Foreskin keratinocyte (primary cell): ENCODE measurements at places on chromosomes 1 and 21.

DNA sequence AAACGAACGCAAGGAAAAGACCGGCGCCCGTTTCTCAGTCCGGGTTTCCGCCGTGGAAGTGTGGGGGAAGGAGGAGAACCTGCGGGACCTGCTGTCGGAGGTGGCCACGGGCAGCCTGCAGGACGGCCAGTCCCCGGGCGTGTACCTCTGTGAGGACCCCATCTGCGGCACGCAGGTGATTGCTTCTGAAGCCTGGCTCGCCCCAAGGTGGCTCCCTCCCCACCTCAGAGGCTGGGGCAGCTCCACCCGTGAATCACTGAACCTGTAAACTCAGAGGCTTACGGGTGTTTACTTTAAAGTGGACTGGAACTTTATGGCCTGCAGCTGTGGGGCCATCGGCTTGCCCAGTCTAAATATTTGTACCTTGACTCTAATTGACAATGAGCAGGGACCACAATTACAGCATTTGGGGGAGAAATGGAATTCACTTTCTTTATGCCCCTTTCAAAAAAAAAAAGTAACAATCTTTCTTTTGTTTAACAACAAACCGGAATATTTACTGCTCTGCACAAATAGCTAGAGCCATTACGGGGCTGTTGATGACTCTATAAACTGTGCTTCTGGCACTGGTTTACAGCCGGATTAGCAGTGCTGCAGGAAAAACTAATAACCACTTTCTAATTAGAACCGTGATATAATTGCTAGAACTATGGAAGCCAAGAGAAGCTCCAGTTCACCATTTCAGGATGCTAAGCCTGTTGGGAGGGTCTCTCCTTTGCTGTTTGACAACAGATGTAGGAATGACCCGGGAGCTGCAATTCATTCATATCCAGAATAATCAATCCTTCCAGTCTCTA, 454.8 kb downstream of the KIF26B start:
- DNase-seq = no peak

DNA sequence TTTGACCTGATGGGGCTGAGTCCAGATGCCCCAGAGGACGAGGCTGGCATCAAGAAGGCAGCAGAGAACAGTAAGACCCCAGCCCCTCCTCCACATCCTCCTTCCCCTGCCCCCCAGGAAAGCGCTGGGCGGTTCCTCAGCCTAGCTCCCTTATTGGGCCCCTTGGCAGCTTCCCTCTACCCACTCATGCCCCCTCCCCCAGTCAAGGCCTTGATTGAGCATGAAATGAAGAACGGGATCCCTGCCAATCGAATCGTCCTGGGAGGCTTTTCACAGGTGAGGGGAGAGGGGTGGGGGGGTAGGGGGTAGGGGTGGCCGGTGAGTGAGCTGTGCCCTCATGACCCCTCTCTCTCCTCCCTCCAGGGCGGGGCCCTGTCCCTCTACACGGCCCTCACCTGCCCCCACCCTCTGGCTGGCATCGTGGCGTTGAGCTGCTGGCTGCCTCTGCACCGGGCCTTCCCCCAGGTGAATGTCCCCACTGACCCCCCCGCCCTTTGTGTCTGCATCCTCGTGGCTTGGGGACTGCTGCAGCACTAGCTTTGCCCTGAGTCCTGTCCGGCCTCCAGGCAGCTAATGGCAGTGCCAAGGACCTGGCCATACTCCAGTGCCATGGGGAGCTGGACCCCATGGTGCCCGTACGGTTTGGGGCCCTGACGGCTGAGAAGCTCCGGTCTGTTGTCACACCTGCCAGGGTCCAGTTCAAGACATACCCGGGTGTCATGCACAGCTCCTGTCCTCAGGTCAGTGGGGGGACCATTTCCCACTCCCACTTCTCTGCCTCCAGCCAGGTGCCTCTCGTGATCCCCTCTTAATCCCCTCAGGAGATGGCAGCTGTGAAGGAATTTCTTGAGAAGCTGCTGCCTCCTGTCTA, 3.2 kb downstream of the LYPLA2 start:
- DNase-seq = no peak

GRCh38 chr1:15900662-15901279, 53.3 kb downstream of the SPEN start:
- no peak for DNase-seq

DNA sequence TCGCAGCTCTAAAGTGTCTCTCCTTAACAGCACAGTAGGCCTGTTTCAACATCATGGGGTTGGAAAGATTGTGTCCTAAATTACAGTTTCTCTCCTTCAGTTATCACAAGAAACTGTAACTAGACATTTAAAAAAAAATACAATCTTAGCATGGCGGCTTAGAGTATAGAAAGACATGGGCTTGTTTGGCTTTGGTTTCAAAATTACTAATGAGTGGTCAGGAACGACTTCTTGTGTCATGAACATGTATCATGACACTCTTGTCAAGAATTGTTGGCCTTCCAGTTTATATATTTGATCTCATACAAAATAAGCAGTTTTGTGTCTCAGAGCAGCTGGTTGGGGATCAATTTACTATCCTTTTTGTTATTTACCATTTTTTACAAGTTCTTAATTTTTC, 2.1 kb downstream of the GJA8 start:
- DNase-seq = no peak

GRCh38 chr1:147647796-147648633, 22.3 kb downstream of the ACP6 start:
- no peak for DNase-seq

- no peak for DNase-seq
These were observed 442.6 kb upstream of the PRMT6 start for GRCh38 chr1:106613861-106614260.

DNA sequence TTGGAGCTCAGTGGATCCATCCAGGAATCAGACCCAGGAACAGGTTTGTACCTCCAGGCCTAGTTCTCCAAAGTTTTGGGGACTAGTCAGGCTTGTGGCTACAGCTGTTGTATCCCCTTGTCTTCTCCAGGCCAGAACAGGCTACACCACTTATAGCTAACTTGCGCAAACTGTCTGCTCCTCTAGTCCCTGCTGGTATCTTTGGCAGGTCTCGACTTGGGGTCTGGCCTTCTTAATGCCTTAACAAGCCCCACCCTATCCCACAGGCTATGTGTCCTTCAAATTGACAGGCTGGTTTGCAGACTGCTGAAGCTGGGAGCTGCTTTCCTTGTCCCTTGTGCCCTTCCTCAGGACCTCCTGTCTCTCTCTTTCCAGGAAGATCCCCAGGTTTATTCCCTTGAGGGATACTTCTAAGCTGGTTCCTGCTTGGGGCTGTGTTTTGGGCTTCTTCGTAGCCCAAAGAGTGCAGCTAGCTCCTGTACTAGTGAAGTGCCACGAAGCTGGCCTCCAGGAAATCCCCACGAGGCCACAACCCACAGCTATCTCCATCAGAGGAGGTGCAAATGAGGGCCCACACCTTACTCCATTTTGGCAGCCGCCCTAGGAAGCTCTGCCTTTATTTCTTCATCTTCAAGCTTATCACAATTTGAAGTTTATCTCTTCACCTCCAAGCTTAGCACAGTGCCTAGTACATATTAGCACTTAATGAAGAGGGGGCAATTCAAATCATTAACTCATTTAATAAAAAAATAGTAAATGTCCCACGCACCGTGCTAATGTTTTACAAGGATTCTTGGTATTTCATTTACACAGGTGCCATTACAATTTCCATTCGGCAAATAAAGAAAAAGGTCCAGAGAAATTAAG, 683 bp upstream of the DMAP1 start:
- DNase-seq = no peak

- DNase-seq = no peak
These were observed 113.6 kb upstream of the TIAM1 start for GRCh38 chr21:31457675-31458074.

DNA sequence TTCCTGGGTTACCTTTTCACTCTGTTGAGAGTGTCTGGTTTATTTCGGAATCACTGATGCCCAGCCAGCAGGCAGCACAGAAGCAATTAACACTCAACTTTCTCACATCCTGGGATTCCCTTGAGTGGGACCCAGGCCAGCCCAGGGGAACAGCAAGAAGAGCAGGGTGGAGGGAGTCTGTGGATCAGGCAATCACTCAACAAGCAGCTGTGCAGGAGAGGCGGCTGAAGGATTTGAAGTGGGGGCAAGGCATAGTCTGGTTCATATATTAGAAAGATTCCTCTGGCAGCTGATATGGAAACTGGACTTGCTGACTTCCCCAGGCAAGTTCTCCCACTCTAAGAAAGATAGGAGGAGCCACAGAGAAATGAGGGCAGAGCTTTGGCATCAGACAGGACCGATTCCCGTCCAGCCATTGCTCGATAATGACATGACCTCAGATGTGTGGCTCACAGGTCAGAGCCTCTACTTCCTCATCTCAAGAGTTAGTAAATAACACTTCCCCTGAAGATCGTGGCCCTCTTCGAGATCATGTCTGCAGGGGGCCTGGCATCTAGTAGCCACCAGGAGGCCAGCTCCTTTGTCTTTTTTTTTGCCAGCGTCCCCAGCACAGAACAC, 12.4 kb downstream of the EPHA8 start:
- no peak for DNase-seq

DNA sequence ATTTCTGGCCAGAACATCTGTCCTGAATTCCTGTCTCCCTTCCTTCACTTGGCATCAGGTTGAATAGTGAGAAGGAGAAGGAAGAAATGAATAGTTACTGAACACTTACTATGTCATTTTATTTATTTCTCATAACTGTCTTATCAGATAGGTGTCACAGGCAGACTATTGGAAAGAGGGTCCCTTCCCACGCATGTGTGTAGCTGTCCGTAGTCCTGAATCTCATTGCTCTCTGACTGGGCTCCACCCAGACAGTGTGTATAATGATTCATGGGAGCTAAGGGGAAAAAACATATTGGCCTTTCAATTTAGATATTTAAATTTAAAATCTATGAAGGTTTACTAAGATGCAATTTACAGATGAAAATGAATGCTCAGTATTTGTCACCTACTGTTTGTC, 86.1 kb downstream of the OMA1 start:
- DNase-seq = peak; percentile 11

- no peak for DNase-seq
These were observed 2.5 kb upstream of the MFAP2 start for GRCh38 chr1:16982902-16983301.

DNA sequence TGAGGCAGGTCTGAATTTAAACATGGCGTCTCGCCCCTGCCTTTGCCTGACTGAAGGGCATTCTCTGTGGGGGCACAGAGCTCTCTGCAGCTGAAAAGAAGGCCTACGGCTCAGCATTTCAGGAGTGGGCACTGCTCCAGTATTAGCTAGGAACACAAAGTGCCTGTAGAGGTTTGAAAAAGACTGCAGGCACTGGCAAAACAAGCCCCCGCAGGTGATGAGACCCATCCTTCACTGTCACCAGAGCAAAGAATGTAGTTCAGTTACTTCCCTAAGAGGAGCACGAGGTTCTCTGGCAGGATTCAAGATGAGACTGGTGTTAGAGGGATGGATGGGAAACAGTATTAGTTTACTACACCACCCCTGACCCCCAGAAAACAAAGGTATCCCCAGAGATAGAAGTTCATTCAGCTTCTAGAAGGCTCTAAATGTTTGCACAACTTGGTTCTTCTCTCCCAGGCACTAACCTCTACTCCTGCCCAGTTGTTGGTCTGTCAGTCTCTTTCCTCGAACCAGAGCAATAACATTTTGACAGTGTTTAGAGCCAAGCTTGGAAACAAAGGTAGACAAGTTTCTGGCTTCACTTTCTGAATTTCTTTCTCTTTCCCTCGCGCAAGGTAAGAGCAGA, 101.9 kb upstream of the KCNE2 start:
- no peak for DNase-seq

GRCh38 chr1:51453010-51453409, 66.1 kb downstream of the EPS15 start:
- no peak for DNase-seq

GRCh38 chr1:2269193-2269921, 41.2 kb downstream of the SKI start:
- no peak for DNase-seq

DNA sequence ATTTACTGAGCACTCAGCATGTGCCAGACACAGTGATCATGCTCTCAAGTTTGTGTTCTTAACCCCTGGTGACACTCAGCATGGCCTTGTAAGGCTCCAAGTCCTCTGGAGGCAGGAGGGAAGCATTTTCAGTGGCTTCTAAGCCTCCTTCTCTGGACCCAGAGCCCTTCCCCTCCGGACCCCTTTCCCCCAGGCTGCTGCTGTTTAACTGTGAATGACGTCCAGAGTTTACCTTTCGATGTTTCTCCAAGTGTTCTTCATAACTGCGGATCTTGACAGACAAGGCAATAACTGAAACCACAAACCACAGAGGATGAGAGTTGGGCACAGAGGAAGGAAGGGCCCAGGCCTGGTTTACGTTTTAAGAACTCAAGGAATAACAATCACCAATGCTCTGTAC, 6.5 kb downstream of the MRPS15 start:
- no peak for DNase-seq

GRCh38 chr1:98675282-98675681, 13.8 kb downstream of the SNX7 start:
- no peak for DNase-seq

DNA sequence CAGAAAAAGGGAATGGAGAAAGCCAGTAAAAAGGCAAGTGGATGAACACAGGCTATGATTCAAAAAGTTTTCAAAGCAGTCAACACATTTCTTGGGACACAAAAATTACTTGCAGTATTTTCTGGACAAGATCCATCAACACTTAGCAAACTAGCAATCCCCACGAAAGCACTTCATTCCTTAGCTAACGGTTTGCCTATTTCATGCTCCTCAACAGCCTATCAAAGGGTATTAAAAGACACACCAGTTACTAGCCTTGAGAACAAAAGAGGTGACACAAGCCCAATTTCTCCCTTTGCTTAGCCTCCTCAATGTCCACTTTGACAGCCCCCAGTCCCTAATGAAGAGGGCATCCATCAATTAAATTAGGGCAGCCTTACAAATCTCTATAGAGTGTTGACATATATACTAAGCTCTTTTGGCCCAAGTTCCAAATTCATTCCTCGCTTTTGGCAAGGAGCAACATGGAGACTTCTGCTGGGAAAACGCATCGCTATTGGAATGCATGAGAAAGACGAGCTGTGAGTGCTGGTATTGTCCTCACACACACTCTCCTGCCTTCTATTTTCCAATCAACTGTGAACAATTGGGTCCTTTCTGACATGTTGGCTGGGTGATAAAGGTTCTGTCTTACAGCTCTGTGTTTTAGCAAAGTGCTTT, 180.0 kb downstream of the TNR start:
- no peak for DNase-seq

DNA sequence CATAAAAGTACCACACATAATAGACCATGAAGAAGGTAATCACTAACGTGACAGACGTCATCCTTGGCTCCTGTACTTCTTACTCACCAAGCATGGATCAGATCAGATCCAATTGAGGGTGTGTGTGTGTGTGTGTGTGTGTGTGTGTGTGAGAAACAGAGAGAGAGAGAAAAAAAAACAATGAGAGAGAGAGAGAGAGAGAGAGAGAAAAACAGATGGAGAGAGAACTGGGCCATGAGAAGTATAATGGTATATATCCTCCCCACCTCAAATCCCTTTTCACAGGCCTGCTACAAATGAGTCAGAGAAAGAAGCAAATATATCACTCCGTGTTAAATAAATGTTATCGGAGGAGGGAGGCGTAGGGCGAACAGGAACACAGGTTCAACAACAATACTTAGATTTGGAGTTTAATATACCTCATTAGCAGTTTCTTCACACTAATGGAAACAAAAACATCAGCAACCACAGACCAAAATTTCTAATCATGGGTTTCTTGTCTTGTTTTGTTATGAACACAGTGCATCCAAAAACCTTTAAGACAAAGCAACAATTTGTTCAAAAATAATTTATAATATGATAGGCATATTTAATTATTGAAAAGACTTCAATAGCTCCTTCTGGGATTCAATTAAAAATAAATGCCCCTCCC, 45.3 kb downstream of the TIAM1 start:
- DNase-seq = peak; percentile 57
